ENCODE measurements at places on chromosomes 4 and X.

DNA sequence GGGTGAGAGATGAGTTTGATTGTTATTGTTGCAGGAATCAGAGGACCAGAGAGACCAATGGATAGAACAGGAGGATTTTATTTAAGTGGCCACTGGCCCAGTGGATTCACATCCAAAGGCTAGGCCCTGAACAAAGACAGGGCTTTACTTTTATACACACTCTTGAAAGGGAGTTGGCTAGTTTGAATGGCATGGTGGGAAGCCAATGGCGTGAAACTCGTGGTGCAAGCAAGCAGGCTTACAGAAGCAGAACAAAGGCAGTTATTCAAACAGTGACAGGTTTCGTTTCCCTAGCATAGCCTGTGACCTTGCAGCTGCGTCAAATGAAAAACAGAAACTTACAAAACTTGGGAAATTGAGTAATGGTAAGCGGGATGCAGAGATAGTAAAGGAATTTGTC lies 110.2 kb upstream of the PRDX4 start:
- no peak for DNase-seq
- no peak overlapping the region for H3K27ac ChIP-seq
- H3K27me3 ChIP-seq = no peaks in the 10 kb centered on the region
- no peaks in the 10 kb centered on the region for H3K36me3 ChIP-seq
- H3K4me1 ChIP-seq = no peaks in the 10 kb centered on the region

DNA sequence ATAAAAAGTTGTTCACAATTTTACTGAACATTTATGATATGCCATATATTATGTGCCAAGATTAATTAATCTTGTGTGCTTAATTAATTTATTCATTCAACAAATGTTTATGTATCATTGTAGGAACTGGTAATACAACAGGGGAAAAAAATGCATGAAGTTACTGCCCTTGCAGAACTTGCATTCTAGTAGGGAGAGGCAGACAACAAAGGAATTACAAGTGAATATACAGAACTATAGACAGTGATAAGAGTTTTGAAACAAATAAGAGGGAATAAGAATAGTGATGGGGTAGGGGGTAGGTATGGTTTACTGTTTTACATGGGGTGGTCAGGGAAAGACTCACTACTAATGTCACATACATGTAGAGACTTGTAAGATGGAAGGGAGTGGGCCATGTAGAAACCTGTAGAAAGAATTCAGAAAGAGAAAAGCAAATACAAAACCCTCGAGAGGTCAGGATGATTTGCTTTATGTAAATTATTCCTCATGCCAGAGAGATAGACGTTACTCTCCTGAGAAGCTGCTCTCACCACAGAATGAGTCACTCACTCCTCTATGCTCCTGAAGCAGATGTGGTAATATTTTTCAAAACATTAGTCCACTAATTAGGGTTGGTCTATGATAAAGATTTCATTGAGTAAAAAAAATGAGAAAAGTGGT lies 855.0 kb upstream of the GRID2 start:
- H3K36me3 ChIP-seq = peaks cover 1% of the 10 kb centered on the region
- H3K27me3 ChIP-seq = no peaks in the 10 kb centered on the region
- no peak for DNase-seq
- no peak overlapping the region for H3K27ac ChIP-seq

DNA sequence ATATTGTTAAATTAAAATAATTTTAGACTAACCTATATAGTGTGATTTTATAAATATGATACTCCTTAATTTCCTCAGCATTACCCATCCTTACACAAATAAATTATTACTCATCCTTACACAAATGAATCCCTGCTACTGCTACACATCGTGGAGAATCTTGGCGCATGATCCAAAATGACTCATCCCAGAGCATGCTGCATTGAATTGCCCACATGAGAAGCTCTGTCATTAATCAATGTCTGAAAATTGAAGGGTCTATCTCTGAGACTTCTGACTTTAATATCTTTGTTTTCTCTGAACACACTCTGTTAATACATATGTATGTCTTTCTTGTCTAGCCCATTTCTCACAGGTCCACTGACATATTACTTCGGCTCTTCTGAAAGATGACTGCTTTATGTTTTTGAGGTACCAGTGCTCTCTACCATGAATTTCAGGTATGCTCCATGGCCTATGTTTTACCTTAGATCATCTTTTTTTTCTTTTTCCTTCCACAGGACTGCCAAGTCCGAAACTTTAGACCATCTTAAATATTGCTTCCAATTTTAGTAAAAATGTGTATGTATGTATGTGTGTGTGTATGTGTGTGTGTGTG lies 15.7 kb upstream of the DUSP21 start:
- DNase-seq = no peak
- H3K4me3 ChIP-seq = no peak overlapping the region
- no peaks in the 10 kb centered on the region for H3K36me3 ChIP-seq
- H3K27me3 ChIP-seq = no peaks in the 10 kb centered on the region

DNA sequence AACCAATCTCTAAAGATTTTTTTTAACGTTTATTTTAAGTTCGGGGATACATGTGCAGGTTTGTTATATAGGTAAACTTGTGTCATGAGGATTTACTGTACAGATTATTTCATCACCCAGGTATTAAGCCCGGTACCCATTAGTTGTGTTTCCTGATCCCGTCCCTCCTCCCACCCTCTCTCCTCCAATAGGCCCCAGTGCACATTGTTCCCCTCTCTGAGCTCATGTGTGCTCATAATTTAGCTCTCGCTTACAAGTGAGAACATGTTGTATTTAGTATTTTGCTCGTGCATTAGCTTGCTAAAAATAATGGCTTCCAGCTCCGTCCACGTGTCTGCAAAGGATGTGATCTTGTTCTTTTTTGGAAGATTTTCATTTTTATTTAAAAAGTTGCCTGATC lies 2309.4 kb upstream of the AGA start:
- H3K4me3 ChIP-seq = no peak overlapping the region
- H3K27ac ChIP-seq = no peak overlapping the region
- no peaks in the 10 kb centered on the region for H3K36me3 ChIP-seq
- H3K27me3 ChIP-seq = no peaks in the 10 kb centered on the region
- DNase-seq = no peak
- H3K4me1 ChIP-seq = no peaks in the 10 kb centered on the region

DNA sequence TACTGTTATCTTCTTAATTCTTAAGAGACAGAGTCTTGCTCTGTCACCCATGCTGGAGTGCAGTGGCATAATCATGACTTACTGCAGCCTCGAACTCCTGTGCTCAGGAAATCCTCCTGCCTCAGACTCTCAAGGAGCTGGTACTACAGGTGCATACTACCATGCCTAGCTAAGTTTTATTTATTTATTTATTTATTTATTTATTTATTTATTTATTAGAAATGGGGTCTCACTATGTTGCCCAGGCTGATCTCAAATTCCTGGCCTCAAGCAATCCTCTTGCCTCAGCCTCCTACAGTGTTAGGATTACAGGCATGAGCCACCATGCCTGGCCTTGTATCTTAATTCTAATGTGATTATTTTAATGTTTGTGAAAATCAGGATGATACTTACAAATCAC lies 125.6 kb downstream of the THOC2 start:
- H3K4me1 ChIP-seq = no peaks in the 10 kb centered on the region
- DNase-seq = no peak
- H3K27me3 ChIP-seq = no peaks in the 10 kb centered on the region
- H3K36me3 ChIP-seq = peaks cover 10% of the 10 kb centered on the region
- H3K27ac ChIP-seq = no peak overlapping the region

Measured in activated naive CD8-positive, alpha-beta T cell treated with anti-CD3 and anti-CD28 coated beads for 36 hours (primary cell).